ENCODE measurements at places on chromosomes 11 and 22.
A peak's percentile ranks its signal among the peaks of the same experiment; 100 is the strongest.

GRCh38 chr22:30251711-30252110, 5.2 kb upstream of the LIF start:
- no peak for DNase-seq

DNA sequence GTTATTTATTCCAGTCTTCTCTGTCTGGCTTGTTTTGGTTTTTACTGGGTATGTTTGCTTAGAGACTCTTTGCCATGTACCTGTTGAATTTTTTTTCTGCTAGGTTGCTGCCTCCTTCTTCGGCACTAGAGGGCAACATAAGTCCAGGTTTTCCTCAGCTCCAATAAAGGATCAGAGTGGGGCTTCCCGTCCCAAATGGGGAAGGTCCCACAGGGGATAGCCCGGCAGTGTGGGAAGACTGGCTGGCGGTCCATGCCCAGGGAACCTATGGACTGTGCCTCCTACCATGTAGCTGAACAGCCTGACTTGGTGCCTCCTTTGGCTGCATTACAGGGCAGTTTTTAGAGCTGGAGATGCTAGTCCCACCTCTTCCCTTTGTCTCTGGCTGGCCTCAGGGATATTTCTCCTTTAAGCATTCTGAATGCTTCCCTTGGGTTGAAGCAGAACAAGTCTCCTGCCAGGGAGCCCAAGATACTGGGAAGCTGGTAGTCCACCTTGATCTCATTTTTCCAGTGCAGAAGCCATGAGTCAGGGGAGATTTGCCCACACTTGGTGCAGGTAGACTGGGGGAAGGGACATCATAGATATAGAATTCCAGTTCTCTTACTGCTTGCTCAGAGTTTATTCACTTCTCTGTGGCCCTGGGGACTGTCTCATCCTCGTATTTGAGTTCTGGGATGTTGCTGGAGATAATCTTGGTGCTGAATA, 60.2 kb downstream of the BRD1 start:
- no peak for DNase-seq

- DNase-seq, result no peak
Observed at GRCh38 chr11:69439651-69440464, 41.6 kb upstream of the LINC01488 start.

DNA sequence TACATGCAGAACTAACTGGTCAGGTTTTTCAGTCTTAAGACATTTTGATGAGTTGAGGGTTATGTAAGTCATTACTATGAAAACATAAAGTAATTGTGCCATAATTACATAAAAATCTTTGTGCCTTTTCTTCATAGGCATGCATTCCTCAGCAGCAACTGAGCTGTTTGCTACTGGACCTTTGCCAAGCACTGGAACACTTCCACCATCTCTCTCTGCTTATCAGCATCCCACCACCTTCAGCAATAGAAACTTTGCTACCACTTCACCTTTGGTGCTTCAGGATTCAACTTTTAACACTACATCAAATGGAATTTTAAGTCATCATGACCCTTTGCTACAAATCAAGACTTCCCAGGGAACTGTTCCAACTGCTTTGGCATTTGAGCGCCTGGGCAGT, 39.0 kb downstream of the QSER1 start:
- no peak for DNase-seq

DNA sequence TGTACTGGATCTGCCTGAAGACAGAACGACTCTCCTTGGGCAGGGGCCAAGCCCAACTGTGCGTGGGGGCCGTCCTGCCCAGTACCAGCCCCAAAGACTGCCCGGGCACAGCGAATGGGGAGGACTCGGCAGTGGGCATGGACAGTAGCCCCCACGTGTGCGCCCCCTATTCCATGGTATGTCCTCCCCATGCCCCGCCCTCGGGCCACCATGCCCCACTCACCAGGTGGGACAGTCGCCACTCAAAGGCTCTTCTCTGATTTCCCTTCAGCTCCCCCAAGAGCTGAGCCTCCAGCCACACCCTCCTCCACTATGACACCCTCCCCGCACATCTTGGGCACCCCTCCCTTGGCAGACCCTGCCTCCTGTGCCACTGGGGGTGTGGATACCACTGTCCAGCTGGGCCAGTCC, 43.5 kb downstream of the GNB1L start:
- DNase-seq, result no peak

DNA sequence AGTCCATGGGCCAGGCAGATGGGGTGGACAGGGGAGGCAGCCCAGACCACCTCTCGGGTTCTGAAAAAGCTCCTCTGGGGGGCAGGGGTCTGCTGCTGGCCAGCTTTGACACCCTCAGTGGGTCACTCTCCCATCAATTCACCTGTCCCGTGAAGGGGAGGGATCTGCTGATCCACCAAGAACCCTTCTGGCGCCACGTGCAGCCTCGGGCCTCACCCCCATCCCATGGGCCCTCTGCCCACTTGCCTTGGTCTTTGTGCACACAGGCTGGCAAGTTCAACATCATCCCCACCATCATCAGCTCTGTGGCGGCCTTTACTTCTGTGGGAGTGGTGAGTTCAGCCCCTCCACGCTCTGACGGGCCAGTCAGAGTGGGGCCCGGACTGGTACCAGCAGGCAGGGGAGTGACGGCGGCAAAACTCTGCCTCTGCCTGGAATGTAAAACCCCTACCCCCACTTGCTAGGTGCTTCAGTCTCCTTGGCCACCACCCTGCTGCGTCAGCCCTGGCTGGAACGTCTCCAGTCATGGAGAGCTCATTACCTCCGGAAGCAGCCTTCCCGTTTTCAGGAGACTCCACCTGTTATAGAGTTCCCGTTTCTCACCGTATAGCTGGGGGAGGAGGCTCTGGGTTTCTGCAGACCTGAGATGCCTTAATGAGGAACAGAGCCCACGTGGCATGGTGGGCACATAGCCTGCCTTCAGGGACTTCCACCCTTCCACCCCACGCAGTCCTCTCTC, 12.7 kb downstream of the PRG3 start:
- no peak for DNase-seq

GRCh38 chr11:27720277-27720830, 20.1 kb upstream of the BDNF start:
- peak; percentile 71 for DNase-seq

- no peak for DNase-seq
Observed at GRCh38 chr11:24502425-24502824, 5.6 kb downstream of the LUZP2 start.

- DNase-seq, result no peak
Observed at GRCh38 chr11:10021563-10021962, 272.5 kb downstream of the SBF2 start.

DNA sequence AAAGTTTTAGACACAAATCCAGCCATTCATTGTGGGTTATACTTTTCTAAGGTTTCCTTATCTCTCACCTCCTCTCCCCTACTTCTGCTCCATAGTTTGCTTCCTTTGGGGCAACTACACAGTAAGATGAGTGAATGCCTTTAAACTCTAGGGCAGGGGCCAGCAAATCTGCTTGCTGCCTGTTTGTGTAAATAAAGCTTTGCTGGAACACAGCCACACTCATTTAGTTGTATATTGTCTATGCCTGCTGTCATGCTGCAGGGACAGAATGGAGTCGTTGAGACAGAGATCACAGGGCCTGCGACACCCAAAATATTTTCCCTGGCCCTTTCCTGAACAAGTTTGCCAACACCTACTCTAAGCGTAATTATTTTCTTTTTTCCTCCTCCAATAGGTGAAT, 58.7 kb downstream of the TECTA start:
- no peak for DNase-seq

DNA sequence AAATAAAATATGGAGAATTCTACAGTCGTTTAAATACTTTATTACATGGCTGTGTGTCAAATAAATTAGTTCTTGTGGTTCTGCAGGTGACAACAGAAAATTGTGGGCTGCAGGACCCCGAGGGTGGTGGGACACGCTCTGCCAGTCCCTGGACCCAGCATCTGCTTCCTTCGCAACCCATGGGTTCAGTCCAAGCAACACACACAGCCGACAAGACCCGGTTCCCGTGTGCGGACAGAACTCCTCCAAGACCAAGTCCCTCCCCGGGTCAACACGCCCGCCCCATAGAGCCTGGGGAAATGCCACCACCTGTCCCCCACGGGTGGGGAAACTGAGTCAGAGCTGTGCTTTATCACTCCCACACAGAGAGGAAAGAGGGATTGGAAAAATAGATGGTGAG, 238.9 kb downstream of the BRD1 start:
- no peak for DNase-seq

DNA sequence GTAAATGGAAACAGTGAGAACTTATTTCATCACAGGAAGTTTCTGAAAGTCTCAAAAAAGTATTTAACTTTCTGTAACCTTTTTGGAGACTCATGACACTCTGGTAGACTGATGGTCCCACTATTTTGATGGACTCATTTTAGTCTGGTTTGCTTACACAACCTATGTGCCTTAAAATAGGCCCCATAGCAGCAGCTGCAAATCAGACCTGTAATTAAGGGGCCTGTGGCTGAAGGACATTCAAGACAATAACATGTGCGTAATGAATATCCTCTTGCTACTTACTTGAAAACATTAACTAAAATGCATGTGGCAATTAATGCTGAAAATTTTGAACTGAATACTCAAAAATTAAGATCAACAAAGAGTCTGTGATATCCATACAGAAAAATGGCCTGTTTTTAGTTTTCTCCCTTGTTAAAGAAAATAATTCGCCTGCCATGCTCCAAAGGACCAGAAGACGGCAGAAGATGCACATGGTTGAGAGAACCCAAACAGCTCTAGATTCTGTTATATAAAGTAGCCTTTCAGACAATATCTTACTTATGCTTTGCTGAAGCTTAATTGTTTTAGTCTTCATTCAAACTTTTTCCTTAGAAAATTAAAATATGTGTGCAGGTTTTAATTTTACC, 568.5 kb downstream of the KCNA4 start:
- peak; percentile 54 for DNase-seq

DNA sequence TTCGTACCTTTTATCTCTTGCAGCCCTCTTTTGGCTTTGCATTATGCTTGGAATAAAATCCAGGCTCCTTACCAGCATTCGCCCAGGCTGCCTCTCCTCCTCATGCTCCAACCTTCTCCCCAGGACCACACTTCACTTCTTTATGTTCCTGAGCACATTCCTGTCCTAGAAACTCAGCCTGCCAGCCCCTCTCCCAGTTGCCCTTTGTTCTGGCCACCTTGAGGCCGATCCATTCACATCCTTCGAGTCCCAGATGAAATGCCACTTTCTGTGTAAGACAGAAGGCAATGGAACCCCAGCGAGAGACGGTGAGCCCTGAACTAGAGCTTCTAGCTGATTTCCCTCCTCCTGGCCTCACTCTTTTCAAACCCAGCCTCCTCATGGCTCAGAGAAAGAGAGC, 73.0 kb upstream of the NTM start:
- no peak for DNase-seq

- no peak for DNase-seq
Observed at GRCh38 chr11:67384851-67385366, 6.9 kb upstream of the RAD9A start.

- DNase-seq, result peak; percentile 86
Observed at GRCh38 chr11:47216121-47216798, 1.5 kb downstream of the DDB2 start.

DNA sequence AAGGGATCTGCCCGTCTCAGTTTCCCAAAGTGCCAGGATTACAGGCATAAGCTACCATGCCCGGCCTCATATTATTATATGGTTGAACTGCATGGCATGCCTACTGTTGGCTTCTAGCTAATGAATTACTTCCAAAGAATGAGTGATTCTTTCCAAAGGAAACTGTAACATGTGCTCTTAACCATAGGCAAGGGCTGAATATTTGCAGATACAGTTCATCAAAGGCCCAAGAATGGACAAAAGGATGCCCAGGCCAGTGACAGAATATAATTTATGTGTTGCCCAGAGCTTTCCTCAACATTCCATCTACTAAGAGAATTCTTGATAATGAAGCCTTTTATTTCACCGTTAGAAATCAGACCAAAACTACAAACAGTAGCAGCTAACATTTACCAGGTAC, 27.0 kb upstream of the CCDC89 start:
- no peak for DNase-seq

GRCh38 chr22:38115423-38116205, 5.1 kb upstream of the BAIAP2L2 start:
- no peak for DNase-seq

- no peak for DNase-seq
Observed at GRCh38 chr11:29996016-29996415, 20.8 kb downstream of the KCNA4 start.

- DNase-seq, result no peak
Observed at GRCh38 chr22:35399114-35399677, 744 bp upstream of the MCM5 start.

GRCh38 chr11:2694495-2694894, 5.3 kb downstream of the KCNQ1OT1 start:
- no peak for DNase-seq

- DNase-seq, result no peak
Observed at GRCh38 chr11:12188548-12189317, 78.3 kb downstream of the MICAL2 start.

DNA sequence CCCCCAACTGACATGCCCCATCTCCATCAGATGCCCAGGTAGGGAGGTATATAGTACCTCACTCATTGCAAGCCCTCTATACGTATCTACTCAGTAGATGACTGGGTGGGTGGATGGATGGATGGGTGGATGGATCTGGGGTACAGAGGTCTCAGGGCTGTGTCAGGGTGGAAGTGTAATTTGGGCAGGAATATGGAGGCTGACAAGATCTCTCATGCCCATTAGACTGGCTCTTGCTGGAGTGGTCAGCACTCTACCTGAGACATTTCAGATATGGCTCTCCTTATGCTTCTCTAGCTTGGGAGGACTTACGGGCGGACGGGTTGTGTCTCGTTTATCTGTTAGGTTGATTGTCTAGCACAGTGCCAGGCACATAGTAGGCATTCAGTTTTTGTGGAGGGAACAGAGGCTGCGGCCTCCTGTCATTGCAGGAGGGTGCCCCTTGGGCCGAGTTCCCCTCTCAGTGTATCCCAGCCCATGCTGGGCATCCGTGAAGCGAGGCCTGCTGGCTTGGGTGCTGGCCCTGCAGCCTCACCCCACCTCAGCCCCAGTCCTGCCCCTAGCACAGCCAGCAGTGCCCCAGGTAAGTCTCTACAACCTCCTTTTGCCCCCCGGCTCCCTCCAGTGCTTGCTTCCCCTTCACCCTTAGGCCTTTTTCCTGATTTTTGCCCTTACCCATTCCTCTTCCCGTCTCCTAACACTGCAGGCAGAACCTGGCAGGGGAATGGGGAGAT, 13.7 kb downstream of the ROBO3 start:
- DNase-seq, result no peak

DNA sequence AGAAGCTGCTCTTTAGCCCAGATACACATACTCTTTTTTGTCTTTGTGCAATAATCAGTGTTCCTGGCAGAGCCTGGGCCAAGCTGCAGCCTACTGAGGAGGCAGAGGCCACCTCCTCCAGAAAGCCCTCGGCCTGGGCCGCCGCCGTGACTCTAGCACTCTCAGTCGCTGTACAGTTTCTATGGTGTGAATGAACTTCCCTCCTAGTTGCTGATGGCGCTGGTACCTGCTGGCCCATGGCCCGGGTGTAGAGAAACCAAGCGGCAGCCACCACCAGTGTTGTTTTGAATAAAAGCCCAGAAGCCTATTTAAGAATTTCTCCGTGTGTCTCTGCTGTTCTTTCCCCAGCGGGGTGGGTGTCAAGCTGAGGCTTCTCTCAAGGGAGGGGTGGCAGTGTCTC, 118.9 kb downstream of the CACNA1I start:
- DNase-seq, result no peak

DNA sequence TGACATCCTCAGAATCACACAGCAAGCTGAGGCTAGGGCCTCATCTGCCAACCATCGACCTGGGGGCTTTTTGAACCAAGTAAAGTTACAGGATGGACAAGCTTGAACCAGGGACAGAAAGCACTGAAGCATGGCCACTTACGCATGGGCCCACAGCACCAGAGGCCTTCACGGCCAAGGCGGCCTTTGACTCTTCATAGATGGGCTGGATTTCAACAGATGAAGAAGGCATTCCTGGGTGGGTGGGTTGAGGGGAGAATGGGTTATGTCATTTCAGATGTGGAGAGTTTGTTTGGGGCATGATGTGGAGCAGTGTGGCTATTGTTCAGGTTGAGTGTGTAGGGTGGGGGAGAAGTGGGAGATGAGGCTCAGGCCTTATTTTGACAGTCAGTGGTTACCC, 60.2 kb downstream of the LRRC32 start:
- no peak for DNase-seq

Measured in AG20443 (cell line).